Renal cortical epithelial cell (primary cell): ENCODE measurements at places on chromosomes 12 and 14.

DNA sequence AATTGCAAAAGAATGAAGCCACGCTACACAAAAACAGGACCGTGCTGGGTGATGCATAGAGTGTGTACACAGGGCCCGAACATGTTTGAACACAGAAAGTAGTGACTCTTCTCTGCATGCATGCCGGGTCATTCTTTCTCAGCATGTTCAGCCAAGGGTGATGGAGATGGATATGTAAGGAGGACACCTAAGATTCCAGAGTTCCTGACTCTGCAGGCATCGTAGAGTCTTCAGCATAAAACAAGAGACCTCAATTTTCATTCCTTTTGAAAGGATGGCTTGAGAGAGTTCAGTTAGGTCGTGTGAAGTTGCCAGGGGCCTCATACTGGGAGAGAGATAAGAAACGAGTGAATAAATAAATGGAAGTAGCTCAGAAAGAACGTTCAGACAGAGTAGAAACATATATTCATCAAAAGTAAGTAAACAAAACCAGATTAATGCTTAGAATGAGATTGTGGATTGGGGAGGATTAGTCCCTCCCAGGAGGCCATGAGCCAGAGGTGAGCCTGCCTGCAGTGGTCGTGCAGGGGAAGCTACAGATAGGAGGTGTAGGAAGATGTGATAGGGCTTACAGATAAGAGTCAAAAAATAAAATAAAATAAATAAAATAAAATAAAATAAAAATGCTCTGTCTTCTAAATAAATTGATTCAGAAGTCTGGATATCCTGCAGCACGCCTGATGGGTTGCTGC is 27.6 kb upstream of the SEL1L start:
- DNase-seq, result no peak

- DNase-seq, result no peak
Observed at GRCh38 chr14:91061056-91061887, 831 bp upstream of the RPS6KA5 start.

DNA sequence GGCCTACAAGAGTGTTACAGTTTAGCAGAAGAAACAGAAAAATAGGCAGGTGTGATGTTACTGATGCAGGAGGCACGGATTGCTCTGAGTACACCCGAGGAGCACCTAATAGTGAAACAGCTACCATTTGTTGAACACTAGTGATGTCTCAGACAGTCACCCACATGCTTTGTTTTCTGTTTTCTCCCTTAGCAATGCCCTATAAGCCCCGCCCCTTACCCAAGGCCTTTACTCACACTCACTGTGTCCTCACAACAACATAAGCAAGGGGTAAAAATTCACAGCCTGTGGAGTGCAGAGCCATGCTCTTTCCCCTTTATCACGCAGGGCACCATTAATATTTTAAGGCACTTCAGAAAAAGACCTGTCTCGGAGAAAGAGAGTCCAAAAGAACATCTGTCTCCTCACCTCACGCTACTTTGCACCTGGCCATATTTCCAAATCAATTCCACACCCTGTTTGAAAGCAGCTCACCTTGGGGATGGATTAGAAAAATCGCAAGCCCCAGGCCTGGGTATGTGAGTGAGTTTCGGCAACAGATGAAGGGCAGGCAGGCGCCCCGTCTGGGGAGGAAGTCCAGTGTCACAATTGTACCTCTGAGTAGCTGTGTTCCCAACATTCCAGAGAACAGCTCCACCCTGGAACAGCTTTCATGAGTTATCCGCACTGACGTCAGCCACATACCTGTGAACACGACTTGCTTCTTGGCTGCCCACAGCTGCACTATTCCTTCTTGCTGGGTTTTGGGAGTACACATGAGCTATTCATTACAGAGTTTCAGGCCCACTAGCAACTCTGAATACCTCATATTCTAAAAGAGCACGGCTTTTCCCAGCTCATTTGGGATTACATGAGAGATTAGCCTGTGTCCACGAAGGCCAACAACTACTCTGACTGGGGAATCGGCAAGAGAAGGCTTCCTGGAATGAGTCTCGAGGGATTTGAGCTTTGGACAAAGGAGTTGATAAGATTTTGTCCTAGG is 26.0 kb downstream of the MAPK1IP1L start:
- peak; percentile 85 for DNase-seq

DNA sequence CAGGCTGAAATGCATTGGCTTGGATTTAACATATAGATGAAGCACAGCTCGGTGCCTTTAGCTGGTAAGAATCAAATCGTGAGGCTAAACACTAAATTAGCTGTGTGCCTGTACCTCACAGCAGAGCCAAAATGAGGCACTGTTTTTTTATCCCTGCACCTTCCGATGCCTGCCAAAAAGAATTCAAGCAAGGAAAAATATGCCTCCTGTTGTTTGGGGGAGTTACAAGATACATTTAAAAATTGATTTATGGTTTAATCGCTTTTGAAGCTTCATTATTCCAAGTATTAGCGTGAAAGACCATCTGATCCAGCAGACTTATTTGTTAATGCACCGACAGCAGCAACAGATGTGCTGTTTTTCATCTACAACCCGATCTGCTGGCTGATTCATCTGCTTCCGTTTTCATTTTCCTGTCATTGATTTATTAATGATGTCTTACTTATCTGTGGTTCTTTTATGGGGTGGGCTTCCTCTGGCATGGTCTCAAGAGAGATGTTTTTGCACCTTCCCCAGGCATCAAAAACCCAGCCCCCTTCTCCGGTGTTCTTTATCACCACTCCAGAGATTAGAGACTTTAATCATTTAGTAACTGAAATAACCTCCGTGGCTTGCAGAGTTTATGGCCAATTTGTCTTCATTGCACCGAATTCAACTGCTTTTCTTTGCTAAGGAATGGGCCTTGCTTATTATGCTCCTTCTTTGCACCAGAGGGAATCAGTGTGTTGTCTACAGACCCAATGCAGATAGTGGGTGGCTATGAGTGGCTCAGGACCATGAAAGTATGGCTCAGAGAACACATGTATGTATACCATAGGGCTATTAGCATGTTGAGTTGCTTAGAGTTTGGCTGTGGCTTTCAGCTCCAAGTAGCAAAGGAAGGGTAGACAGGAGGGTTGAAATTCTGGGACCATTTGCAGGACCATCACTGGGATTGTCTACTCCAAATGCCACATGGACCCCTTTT is 166.8 kb upstream of the TMEM260 start:
- no peak for DNase-seq

GRCh38 chr12:51449580-51450246 is 25.1 kb downstream of the SLC4A8 start:
- peak; percentile 19 for DNase-seq

GRCh38 chr12:62606654-62607053 is 140.0 kb downstream of the MON2 start:
- DNase-seq, result no peak

DNA sequence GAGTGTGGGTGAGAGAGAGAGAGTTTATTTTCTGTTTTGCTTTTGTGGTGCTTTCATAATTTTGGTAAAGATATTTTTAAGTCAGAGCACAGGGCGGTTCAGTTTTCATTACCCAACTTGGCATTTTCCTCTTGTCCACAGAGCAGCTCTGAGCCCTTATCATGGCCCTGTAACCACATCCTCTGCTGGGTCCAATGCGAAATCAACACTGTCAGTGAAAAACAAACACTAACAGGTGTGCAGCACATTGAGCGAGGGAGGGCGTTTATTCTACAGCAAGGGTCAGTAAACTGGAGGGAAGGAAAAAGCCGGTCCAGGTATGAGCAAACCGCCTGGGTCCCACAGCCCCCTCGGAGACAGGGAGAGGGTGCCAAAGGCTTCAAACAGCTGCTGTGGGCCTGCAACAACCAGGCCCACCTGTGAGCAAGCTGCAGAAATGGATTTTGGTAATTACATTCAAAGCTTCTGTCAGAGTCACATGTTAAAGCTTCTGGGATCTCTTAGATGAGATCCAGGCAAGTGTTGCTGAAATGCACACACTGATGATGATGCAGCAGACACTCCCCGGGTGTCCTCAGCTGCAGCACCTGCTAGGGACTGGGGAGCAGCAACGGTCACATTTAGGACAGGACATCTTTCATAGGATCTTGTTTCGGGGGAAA is 132.7 kb upstream of the DYRK2 start:
- DNase-seq, result no peak

- DNase-seq, result no peak
Observed at GRCh38 chr14:46646796-46647195, 4.8 kb downstream of the RPL10L start.

- no peak for DNase-seq
Observed at GRCh38 chr14:56562883-56563282, 16.7 kb upstream of the TMEM260 start.

DNA sequence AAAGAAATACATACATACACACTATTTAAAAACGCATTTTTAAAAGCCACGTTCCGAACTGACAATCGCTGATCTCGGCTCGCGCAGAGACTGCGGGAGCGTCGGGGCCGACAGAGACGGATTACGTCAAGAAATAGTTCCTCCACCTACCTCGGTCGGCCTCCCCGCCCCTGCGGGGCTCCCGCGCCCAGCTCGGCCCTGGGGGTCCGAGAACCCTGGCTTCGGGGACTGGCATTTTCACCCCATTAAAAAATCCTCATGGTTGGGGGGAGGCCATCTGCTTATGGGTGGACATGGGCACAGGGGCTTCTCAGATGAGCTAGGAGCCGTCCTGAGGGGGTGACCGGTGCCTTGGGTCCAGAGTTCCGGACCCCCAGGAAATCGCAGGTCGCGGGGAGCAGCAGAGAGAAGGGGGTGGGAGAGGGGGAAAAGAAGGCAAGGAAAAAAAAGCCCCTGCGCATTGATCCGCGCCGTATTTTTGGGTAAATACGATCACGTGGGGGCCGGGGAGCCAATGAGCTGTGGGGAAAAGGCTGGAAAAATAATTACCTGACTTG is 324 bp upstream of the HOXC9 start:
- DNase-seq, result no peak

DNA sequence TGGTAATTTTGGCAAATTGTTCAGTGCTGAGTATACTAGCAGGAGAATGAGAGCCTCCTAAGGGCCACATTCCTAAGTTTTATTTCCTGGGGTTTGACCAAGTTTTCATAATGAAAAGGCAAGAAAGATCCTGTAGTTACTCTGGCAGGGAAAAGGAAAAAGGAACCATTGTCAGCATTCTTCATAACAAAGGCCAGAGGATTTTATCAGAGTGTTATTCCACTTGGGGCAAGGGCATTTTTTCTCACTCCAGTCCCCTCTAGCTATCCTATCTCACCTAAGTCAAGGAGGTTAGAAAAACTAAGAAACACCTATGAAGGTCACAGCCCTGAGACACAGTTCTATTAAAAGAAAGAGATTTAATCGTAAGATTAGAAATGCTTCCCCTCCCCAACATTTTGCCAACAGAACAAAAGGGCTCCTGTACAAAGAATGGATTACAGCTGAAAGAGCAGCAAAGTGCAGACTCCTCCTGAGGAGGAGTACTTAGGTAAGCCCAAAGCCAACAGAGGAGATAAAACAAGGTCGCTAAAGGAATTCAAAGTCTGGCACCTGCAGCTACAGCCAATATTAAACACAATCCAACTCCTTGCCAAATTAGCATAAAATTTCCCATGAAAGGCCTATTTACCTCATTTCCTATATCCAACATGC is 162.4 kb downstream of the GALC start:
- DNase-seq, result no peak

- DNase-seq, result no peak
Observed at GRCh38 chr12:47987411-47988072, 16.7 kb downstream of the COL2A1 start.

DNA sequence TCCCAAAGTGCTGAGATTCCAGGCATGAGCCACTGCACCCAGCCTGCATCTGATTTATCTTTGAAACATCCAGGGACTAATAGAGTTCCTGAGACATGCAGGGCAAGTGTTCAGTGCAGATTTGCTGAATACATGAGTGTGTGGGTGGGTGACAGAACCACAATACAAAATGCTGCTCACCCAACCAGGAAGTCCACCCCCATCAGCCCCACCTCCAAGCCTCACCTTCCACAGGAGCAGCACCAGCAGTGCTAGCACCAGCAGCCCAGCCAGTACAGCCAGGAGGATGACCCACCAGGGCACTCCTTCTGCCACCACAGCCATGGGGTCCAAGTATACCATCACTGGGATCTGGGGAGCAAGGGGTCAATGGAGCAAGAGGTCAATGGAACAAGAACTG is 20.0 kb downstream of the ITGA7 start:
- DNase-seq, result peak; percentile 72

DNA sequence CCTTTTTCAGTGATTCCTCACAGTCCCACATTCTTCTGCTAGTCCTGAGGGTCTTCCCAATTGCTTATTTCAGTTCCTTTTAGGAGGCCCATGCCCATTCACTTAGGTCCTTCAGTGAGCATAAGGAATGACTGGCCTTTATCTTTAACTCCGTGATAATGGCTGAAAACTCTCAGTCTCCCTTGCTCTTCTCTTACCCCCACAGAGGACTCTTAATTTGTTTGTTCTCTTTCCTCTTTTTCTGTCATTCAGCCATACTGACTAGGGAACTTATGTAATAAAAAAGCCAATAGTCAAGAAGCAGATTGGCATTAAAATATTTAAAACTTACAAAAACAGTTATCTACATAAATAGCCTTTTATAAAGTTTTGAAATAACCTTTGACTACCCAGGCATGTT is 17.1 kb upstream of the VDR start:
- no peak for DNase-seq

DNA sequence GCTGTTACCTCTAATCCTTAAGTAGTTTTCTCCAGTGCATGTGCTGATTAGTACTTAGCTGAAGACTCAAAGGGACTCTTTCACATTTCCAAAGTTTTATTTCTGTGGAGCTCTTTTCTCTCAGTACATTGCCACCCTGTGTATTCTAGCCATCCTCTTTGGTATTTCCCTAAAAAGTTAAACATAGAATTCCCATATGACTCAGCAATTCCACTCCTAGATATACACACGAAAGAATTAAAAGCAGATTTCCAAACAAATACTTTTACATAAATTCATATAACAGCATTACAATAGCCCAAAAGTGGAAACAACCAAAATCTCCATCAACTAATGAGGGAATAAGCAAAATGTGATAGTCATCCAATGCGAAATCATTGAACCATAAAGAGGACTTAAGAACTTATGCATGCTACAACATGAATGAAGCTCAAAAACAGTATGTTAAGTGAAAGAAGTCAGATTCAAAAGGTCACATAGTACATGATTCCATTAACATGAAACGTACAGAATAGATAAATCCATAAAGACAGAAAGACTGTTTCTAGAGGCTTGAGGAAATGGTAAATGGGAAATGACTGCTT is 9.0 kb upstream of the NOVA1 start:
- DNase-seq, result no peak

DNA sequence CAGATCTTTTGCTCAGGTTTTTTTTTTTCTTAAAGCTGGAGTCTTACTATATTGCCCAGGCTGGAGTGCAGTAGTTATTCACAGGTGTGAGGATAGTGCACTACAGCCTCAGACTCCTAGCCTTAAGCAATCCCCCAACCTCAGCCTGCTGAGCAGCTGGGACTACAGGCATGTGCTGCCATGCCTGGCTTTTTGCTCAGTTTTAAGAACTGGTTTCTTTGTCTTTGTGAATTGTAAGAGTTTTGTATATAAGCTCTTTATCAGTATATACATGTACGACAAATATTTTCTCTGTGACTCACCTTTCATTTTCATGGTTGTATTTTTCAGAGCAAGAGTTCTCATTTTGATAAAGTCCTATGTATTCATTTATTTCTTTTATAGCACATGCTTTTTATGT is 33.3 kb upstream of the C2CD5 start:
- no peak for DNase-seq

GRCh38 chr12:43115441-43116160 is 436.4 kb downstream of the ADAMTS20 start:
- peak; percentile 13 for DNase-seq
